ENCODE measurements at places on chromosomes 16 and 17. TPM values are rescaled to one million over a fixed set of nuclear protein-coding genes. Genes with fewer than 3 reads are reported as not detected.

ZNF785 gene
- total RNA-seq = 14.5 TPM

MAZ gene
- total RNA-seq = 397 TPM

CHTF18 gene
- 122 TPM for total RNA-seq

FOXC2 gene
- total RNA-seq = not detected

TMEM98 gene
- not detected for total RNA-seq

KCNJ16 gene
- total RNA-seq = not detected

BLMH gene
- total RNA-seq = 75.7 TPM

P3H4 gene
- 3.3 TPM for total RNA-seq

SEZ6 gene
- total RNA-seq = not detected

CDH5 gene
- not detected for total RNA-seq

ZG16B gene
- 0.63 TPM for total RNA-seq

SYT17 gene
- total RNA-seq = not detected

DUS2 gene
- 37.1 TPM for total RNA-seq

EVI2B gene
- total RNA-seq = 20.1 TPM

HOXB8 gene
- total RNA-seq = not detected

ABI3 gene
- total RNA-seq = 49.7 TPM

FNDC8 gene
- not detected for total RNA-seq

CDRT15L2 gene
- total RNA-seq = not detected

PSME3IP1 gene
- total RNA-seq = 108 TPM

CCL1 gene
- 21.9 TPM for total RNA-seq

KRT24 gene
- total RNA-seq = not detected

EIF5A gene
- 1,619 TPM for total RNA-seq

KRT39 gene
- total RNA-seq = not detected

SLC12A3 gene
- total RNA-seq = not detected

SGSH gene
- 12.2 TPM for total RNA-seq

HSPB9 gene
- not detected for total RNA-seq

SDR42E2 gene
- total RNA-seq = not detected

OR2C1 gene
- total RNA-seq = not detected

SPATA22 gene
- total RNA-seq = 0.36 TPM

KREMEN2 gene
- not detected for total RNA-seq

PRR29 gene
- 0.67 TPM for total RNA-seq

CUEDC1 gene
- not detected for total RNA-seq

LLGL1 gene
- 23.6 TPM for total RNA-seq

COX11 gene
- 58.5 TPM for total RNA-seq

ZPBP2 gene
- total RNA-seq = 0.44 TPM

CA4 gene
- total RNA-seq = not detected

Measured in activated CD8-positive, alpha-beta memory T cell treated with anti-CD3 and anti-CD28 coated beads for 36 hours (primary cell).